Large intestine (tissue), 12 donors: ENCODE measurements at places on chromosomes 6 and 20. TPM values are rescaled to one million over a fixed set of nuclear protein-coding genes. Genes with fewer than 3 reads are reported as not detected.

DNA sequence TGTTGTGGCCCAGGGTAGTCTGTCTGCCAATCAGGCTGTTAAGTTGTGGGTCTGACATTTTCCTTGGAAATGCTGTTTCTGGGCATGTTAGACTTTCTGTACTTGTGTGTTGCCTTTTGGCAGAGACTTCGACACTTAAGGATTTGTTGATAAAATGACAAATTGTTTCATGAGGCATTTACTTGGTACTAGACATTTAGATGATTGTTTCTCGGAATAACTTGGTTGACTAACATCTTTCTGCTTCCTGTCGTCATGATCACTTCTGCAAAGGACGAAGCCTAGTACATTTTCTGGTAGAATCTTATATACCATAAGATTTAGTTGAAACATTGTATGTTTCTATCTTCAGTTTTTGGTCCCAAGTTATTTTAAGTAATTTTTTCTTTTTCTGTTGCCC is 34.1 kb downstream of the UTRN start:
- no peak for DNase-seq

GRCh38 chr20:46709459-46710152 is at the start of gene SLC2A10:
Gene SLC2A10, plus strand, starts transcription at chr20:46709649. Its CDS starts 88 bp downstream, at chr20:46709737.
- DNase-seq: peak; percentile 43

- DNase-seq: no peak
These were observed 227.3 kb downstream of the PREX1 start for GRCh38 chr20:48600470-48600945.

DNA sequence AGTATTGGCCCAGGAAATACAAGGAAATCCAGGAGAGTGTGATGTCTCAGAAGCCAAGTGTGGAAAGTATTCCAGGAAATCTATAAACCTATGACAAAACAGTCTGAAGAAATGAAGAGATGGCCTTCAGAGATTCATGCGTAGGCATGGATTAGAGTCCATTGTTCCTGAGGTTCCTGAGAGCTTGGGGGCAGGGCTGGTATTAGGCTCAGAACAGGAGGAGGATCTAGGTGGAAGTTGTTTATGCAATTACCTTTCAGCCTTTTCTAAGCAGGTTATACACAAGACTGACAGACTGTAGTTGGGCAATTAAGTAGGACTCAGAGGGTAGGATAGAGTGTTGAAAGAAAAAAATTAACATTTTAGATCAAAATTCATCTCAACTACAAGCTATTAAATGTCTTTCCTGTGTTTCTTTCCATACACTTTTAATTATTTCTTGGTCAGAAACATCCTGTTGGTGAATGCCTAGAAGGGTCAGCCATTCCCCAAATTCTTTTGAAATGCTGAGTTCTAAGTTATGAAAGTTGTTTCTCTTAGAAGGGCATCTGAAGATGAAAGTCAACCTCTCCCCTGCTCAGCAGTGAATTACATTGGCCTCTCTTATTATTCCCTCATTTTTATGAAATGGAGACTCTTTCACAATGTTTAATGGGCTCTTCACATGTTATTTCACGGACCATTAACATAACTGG is 201.2 kb upstream of the MYLIP start:
- DNase-seq: no peak

DNA sequence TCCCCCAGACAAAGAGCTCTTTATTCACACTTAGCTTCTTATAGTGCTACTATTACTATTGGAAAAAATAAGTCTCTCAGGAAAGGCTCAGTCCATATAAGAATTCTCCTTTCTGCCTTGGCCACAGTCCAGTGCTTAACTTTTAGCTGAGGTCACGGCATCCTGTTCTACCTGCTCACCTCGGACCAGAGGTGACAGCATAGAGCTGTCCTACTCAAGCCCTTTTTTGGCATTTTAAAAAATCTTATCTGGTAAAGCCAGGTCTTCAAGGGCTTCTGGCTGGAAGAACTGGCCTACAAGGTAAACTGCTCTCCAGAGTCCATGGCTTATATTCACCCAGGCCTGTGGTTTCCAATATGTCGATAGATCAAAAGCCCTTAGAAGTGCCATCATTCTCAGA is 109.7 kb downstream of the RCAN2 start:
- no peak for DNase-seq

DNA sequence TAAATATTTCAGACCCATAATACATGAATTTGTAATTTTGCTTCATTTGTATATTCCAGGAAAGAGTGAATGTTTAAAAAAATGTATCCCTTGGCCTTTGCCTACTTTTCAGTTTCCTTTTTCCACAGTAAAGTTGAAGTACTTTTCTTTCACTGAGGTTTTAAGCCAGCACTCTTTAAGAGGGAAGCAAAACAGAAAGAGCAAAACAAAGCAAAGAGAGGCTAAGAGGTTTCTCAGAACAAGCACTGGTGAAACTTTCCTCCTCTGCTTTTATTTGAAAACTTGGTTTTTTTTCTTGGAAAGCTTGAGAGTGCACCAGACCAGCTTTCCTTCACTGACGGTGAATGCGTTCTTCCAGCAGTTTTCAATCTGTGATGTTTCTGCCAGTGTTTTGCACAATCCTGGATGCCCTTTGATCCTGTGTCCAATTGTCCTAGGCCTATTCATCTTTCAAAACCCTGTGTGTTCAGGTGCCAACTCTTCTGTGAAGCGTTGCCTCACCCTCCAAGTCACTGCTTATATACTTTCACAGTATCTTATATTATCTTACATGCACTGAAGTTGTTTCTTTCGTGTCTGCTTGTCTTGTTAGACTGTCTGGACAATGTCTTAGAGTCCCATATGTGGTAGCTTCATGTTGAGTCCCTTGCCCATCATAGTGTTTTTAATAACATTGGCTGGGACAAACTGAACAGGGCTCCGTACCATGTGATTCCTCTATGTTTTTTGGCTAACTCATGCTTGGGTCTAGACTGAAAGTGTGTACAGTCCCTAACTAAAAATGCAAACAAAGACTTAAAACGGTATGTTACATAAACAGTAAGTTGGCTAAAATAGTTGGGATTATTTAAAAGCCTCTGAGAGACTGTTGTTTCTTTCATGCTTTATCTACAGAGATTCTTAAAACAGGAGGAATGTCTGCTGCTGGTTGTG is 1.9 kb downstream of the RNF217 start:
- DNase-seq: peak; percentile 76

GRCh38 chr20:23363257-23363649 is 1.3 kb downstream of the GZF1 start:
- no peak for DNase-seq

DNA sequence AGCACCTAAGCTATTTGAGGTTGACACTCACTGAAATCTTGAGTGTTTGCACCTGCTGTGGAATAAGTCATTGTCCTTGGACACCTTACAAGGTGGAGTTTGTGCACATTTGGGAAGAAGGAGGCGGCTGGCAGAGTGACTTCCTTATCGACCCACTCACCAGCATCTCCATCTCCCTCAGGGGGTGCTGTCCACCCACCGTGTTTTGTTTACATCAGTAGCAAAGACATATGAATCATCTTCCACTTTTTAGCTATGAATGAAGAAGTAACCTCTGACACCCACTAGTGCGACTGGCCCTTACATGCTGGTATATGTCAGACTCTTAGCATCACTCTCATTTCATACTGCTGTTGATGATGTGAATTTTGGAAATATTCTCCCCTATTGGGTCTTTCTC is 119.5 kb upstream of the SGK1 start:
- no peak for DNase-seq

- DNase-seq: peak; percentile 94
These were observed 19.8 kb upstream of the ZSCAN16 start for GRCh38 chr6:28104392-28105244.

- no peak for DNase-seq
These were observed 16.7 kb upstream of the ZFAND3 start for GRCh38 chr6:37802810-37803209.

DNA sequence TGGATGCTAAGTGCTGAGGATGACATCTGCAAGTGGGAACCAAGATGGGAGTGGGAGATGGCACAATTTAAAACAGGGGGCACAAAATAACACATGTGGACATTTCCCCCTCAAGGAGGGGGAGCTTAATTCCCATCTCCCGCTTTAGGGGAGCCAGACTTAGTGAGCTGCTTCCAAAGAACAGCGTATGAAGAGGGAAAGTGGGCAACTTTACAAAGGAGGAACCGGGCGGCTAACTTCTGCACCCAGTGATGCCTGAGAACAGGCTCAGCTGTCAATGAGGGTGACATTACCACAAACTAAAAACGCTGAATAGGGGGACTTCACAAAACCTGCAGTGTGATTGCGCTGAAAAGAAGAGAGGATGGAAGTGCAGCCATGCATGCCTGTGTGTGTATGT is 95.5 kb upstream of the NXT1 start:
- no peak for DNase-seq

DNA sequence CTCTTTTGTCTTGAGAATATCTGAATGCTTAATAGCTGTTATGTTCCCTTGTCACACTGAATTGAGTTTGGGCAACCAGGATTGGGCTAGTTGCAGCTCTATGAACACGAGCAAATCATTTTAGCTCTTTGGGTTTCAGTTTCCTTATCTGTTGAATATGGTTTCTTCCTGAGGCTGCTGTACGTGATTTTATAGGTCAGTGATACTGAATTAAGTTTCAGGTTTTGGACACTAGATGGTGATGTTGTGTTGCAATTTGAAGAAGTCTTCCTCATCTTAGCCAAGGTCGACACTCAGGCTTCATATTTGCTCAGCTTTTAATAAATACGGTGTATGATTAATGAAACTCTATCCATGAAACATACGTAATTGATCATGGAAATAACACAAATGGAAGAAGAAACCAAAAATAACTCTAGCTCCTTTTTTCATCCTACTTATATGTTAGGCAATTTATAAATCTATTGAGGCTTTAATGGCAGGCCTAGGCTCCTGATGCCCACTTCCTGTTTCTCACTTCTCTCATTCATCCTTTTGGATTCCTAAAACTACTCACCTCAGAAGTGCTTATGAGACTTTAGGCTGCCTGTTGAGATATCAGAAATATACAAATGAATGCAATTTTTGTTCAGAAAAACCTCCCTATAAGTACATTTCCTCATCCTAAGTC is 354.1 kb upstream of the MAP3K7 start:
- DNase-seq: peak; percentile 63

DNA sequence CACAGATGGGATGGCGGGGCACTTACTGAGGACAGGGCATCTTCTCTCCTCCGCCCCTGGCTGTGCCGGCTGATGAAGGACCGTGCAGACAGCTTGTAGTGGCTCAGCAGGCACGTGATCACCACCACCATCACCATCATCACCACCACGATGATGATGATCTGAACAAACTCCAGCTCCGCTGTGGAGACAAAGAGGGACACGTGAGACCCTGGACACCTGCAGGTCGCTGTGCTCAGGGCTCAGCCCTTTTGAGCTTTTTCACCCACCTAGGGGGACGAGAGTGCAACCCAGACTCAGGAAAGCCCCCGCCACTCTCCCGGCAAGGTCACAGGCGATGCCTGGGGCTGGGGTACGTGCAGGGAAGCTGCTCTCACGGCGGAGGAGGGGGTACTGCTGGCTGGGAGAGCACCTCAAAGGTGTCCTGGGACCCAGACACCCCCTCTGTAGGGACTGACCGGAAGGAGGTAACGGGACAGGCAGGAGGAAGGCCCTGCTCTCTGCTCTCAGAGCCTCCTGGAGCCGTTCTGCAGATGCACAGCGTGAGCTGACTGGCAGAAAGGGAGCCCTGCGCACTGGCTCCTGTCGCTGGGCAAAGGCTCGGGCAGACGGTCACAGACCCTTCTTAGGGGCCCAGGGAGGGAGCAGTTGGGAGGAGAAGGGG is 39.4 kb upstream of the ZBP1 start:
- no peak for DNase-seq

DNA sequence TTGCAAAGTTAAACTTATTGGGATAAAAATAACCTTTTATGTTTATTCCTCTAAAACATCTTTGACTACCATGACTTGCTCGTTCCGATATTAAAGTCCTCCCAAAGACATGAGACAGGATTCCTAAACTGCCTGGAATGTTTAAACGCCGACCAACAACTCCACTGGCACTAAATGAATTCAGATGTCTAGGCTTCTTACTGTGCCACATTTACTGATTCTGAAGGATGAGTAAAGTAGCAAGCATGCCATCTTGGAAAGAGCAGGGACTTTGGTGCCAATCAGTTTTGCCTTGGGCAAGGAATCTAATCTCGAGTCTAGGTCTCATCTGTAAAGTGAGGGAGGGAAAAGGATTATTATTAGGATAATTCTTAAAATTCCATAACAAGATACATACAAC is 25.3 kb downstream of the MBOAT1 start:
- DNase-seq: no peak

DNA sequence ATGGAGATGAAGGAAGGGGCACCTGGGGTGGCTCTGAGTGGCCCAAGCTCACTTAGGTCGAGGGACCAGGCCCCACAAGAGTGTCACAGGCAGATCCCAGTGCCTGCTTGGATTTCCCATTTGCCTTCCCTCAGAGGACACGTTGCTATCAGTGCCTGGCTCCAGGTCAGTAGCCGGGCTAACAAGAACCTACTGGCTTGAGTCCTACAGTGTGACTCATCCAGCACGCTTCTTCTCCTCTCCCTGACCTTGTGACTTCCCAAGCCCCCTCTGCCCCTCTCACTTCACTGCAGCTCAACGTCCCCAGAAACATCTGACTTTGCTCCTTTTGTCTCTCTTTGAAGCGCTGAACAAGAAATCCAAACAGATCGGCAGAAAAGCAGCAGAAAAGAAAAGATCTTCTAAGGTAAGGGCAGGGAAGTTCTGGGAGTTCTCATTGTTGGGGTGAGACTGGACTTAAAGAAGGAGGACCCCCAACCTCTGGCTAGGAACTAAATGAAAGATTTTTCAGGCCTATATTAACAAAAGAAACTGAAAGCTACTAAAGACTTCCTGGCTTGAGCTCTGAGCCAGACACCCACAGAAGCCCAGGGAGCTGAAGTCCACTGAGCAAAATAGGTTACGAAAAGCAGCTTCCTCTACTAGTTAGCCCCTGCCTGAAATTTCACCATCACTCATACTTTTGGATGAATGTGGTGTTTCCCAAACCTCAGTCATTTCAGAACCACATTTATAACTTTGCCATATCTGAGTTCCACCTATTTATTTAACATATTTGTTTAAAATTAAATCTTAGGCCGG is 21.5 kb downstream of the ASIP start:
- peak; percentile 34 for DNase-seq

SLC17A9 gene
- polyA plus RNA-seq: 8.1 TPM

DLK2 gene
- polyA plus RNA-seq: 2.3 TPM

PSORS1C2 gene
- 0.04 TPM for polyA plus RNA-seq

TMEM14A gene
- 49.1 TPM for polyA plus RNA-seq

F13A1 gene
- 24.2 TPM for polyA plus RNA-seq

GINS1 gene
- 8.9 TPM for polyA plus RNA-seq

THEMIS gene
- polyA plus RNA-seq: 0.73 TPM

SLA2 gene
- polyA plus RNA-seq: 1.6 TPM
